ENCODE measurements at places on chromosomes 1 and 21. TPM values are rescaled to one million over a fixed set of nuclear protein-coding genes. Genes with fewer than 3 reads are reported as not detected.

DNA sequence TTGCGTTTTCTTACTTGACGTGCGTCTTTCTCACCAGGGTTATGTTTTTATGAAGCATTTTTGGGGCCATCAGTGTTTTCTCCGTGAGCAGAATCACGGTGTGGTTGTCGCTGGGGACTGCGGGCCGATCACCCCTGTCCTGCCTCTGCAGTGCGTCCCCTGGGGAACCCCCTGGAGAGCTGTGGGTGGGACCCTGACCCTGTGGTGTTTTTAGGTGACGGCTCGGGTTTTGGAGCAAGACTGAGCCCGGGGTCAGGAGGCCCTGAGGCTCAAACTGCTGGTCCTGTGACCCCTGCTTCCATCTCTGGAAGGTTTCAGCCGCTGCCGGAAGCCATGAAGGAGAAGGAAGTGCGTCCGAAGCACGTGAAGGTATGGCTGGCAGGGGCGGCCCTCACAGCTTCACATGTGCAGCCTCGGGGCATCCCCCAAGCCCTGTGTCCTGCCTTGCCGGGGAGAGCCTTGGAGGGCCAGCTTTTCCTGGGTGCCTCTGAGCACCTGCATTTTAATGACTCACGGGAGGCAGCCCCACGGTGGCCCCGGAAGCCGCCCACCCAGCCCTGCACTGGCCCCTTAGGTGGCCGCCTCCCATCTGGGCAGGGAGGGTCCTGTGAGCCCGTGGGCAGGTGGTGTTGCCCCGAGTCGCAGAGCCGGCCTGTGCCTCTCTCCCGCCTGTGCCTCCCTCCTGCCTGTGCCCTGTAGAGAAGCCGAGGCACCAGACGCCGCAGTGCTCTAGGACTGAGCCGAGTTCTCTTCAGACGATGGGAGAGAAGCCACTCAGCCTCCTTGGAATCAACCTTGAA lies 36.7 kb upstream of the DIP2A start:
- DNase-seq, result no peak

DNA sequence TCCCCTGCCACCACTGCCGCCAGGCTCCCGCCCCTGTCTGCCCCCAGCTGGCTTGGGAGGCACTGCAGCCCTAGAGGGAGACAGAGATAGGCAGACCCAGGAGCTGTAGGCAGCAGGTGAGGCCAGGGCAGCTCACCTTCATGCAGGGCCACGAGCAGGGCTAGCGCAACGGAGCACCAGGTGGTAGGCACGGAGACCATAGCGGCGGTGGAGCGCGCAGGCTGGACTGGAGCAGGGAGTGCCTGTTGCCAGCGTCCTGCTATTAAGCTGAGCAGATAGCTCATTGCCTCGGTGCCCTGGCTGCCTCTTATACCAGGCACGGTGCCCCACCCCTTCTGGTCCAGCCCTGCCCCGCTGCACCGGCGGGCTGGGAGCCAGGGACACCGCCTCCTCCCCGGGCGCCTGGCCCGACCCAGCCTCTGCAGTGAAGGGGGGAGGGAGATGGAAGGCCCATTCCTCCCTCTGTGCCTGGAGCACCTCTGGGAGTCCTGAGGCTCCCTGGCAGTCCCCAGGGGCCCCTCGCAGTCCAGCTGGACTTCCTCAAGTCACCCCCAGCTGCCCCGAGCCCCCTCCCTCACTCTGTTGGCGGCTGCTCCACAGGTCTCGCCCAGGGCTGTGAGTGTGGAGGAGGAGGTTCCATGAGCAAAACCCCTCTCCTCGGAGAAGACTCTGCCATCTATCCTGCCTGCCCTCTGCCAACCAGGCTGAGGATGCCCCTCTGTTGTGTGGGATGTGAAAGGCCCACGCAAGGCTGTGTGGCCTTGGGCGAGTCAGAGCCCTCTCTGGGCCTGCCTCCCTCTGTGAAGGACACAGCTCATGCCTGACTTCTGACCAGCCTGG lies at the start of gene EDN2:
TSS of gene EDN2 (minus strand) at position 282 of the 840 bp plus-strand sequence. CDS start at position 200, 82 bp downstream.
- DNase-seq, result no peak

DNA sequence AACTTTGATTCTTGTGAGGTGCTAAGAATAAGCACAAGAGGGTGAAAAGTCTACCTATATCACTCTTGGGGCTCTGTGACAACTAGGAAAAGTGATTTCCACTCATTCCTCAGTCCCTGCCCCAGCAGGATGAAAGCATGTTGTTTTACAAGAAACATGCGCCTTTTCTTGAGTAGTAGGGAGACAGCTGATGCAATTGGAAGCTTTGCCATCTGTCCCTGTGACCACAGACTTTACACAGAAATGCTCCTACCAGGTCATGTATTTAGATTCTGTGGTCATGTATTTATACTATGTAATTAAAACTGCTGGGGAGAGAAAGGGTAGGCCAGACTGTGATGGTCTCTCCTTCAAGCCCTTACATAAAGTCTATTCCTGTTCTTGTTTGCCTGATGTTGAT lies 445.5 kb downstream of the PTPRC start:
- DNase-seq, result no peak

The IL19 gene
- polyA plus RNA-seq, result 0.39 TPM

DNA sequence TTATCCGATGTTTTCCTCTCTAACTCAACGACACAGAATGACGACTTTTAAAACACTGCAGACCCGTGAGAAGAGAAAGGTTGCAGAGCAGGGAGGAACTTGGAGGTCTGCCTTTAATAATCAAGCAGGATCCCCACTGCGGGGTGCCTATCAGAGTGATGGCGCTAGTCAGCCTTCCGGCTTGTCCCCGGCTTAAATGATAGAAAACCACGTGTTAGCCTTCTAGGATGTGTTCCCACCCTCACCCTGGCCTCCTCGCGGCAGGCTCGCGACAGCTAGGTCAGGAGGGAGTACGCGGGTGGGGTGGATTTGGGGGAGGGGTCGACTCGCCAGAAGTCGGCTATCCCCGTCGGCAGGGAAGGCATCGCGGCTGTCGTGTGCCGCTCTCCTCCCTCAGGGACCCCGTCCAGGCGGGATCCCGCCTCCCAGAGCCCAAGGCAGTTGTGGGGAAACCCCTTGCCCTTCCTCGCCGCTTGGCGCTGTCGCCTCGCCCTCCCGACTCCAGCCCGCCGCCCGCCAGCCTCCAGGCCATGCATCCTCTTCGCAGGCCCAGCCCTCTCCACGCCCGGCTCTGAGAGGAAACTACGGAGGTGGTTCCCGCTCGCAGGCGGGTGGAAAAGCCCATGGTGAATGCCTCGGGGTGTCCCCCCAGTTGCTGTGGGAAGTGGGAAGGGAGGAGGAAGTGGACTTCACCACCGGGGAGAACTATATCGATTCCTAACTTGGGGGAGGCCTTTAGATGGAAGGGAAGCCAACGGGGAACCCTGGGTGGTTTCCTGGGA lies 1.1 kb upstream of the SMG7 start:
- DNase-seq, result no peak

The ELF3 gene
- polyA plus RNA-seq, result 98.2 TPM

DNA sequence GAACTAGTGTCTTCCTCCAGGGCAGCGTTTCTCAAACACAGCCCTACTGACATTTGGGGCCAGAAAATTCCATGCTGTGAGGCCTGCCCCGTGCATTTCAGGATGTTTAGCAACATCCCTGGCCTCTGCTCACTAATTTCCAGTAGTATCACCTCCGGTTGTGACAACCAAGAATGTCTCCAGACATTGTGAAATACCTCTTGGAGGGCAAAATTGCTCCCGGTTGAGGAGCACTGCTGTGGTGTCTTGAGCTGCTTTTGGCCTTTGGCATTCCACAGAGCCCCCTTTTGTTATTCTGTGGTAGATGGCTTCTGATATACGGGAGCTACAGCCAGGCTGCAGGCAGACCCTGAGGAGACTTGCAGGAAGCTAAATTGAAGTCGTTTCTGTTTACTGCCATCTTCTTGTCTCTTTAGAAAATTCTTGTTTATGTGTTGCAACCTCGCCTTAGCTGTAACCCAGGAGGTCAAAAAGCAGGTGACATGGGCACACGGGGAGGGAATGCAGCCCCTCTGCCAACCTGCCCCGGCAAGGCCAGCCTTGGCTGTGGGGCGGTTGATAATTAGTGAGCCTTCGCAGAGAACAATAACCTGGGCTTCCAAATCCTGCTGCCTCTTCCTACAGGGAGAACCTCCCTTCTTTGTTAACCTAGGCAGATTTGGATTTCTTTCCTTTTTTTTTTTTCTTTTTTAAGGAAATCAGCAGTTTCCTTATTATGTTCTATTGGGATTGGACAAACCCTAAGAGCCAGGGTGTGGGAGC lies 74.7 kb upstream of the AKT3 start:
- no peak for DNase-seq

The ILF2 gene
- 289 TPM for polyA plus RNA-seq

GRCh38 chr1:224724566-224724965 lies 108.4 kb downstream of the CNIH3 start:
- no peak for DNase-seq

GRCh38 chr1:168223681-168224540 lies 1.9 kb upstream of the SFT2D2 start:
- DNase-seq, result no peak

GRCh38 chr1:167209044-167209443 lies 11.6 kb upstream of the POU2F1 start:
- DNase-seq, result no peak

- DNase-seq, result no peak
Measured at GRCh38 chr21:45863751-45864150, 117.8 kb upstream of the COL6A1 start.

The RAB25 gene
- 51.6 TPM for polyA plus RNA-seq

DNA sequence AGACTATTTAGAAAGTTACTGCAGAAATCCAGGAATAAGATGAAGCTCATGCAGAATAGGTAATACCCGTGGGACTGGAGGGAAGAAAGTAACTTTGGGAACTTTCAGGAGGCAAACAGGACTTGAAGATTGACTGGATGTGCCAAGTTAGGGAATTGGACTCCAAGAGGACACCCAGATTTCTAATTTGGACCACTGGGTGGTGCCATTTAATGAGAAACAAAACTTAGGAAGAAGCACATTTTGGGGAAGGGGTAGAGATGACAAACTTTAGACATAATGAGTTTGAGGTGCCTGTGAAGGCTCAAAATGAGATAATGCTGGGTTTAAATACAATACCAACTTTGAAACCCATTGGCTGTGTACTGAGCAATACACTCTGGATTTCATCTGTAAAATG lies 3.3 kb upstream of the B4GALT3 start:
- no peak for DNase-seq

DNA sequence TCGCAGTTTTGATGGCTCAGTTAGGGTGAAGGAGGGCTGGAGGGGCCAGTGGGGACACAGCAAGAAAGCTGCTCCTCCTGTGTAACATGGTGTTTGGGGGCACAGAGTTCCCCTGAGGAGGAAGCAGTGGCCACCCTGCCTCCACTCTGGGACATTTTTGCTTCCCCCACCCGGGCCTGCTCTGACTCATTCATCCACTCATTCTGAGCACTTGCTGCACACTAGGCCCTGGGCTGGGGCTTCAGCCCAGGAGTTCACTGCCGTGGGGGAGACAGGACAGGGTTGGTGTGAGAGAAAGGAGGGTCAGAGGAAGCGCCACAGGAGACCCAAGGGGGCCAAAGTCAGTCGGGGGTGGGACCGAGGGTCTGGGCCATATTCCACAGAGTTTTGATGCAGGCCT lies 41.4 kb upstream of the ACOT11 start:
- DNase-seq, result no peak

- no peak for DNase-seq
Measured at GRCh38 chr21:32437729-32438128, 25.2 kb downstream of the EVA1C start.

DNA sequence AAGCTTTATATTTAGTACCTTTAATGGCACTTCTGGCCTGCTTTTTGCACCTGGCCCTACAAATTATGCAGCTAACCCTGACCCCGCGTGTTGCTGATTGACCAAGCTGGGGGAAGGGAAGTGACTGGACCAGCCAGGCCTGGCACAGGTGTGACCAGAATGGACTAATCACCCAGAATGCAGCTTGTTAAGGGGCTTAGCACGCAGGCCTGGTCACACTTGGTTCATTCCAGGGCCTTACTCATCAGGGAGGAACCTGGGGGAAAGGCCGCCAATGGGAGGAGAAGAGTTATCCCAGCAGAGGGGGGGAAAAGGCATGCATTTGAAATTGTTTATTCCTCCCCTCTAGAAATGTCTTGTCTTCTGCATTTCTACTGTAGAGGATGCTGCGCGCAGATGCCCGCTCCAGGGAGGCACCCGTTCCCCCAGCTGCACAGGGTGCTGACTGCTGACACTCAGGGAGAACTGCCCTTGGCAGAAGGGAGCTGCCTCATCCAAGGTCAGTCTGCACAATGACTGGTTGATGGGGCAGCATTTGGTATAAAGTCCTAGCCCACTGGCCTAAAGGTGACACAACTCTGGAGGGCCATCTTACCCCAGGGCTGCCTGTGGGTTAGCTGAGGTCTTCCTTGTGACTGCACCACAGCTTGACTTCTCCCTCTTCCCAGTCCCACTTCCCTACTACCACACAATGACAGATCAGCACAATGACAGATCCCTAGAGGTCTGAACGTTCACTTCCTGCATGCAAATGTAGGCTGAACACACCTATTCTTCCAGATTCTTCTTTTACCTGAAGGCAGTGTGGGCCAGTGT lies 29.0 kb downstream of the DHCR24 start:
- DNase-seq, result no peak

DNA sequence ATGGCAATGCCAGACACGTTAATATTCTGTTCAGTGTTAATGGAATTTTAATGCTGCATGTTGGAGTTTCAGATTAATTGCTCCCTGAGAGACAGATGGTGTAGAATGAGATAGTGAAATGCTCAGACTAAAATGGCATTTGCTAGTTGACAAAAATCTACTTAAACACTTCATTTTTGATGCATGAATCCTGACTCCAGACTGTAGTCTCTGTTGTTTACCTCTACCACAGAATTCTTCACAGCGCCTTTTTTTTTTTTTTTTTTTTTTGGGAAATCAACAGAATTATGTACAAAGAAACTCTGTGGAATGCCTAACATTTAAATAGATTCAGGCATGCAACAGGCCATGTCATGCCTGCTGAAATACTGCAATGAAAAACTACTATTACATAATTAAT lies 111.3 kb downstream of the PLPPR5 start:
- no peak for DNase-seq

DNA sequence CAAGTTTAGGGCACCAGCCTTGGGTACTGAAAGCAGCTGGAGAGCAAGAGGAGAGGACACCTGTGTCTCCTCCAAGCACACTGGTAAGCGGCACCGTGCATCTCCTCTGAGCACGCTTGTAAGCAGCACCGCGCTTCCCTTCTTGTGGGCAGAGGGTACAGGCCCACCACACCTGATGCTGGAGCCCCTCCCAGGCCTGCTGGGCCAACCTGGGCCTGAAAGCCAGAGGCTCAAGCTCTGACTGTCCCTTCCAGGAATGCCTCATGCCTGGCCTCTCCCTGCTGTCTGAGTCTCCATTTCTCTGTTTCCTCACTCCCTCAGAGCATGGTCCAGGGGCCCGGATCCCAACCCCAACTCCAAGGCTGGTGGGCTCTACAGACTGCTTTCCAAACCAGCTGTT lies 25.9 kb downstream of the DMBX1 start:
- DNase-seq, result no peak
